Choroid plexus epithelial cell (primary cell): ENCODE measurements at places on chromosomes 12 and 14.

DNA sequence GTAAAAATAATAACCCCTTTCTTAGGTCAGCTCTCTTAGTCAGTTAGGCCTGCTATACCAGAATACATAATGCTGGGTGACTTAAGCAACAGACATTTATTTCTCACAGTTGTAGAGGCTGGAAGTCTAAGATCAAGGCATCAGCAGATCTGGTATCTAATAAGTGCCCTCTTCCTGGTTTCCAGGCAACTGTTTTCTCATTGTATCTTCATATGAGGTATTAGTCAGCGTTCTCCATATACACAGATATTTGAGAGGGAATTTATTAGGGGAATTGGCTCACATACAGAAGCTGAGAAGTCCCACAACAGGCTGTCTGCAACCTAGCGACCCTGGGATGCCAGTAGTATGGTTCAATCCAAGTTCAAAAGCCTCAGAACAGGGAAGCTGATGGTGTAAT, 896.0 kb downstream of the GALC start:
- no peak for DNase-seq

DNA sequence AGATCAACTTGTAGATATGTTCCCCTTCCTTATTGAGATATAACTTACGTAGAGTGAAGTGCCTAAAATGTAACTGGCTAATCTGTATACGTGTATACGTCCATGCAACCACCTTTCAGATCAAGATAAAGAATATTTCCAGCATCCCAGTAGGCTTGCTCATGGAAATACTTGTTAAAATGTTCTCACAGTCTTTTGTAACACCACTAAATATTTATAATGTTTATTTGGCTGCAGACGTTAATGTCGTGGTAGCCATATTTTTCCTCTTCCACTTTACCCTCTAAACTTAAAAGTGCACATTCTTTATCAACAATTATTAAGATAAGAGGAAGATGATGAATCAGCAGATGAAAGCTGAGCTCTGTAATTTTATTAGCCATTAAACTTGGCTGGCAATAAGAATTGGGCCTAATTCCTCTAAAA, 447.4 kb downstream of the AEBP2 start:
- DNase-seq, result peak; percentile 15

DNA sequence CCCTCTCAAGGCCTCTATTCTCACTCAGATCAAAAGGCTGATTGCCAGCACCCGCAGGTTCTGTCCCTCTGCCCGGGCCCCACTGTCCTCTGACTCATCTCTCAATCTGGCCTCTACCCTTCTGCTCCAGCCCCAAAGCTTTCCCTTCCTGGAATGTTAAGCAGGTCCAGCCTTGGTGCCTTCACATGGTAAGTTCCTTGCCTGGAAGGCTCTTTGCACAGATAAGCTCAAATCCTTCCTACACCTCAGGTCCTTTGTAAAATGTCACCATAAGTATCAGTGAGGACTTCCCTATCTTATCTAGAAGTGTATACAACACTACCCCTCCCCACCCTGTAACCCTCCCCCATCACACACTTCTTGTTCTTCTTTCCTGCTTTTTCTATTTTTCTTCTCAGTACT, 22.2 kb downstream of the LPCAT3 start:
- DNase-seq, result peak; percentile 60

- DNase-seq, result peak; percentile 44
Observed at GRCh38 chr12:62679608-62680007, 213.0 kb downstream of the MON2 start.

- peak; percentile 95 for DNase-seq
Observed at GRCh38 chr12:103924761-103925641, 5.2 kb upstream of the HSP90B1 start.

- DNase-seq, result no peak
Observed at GRCh38 chr12:51311389-51311788, 12.6 kb downstream of the BIN2 start.

DNA sequence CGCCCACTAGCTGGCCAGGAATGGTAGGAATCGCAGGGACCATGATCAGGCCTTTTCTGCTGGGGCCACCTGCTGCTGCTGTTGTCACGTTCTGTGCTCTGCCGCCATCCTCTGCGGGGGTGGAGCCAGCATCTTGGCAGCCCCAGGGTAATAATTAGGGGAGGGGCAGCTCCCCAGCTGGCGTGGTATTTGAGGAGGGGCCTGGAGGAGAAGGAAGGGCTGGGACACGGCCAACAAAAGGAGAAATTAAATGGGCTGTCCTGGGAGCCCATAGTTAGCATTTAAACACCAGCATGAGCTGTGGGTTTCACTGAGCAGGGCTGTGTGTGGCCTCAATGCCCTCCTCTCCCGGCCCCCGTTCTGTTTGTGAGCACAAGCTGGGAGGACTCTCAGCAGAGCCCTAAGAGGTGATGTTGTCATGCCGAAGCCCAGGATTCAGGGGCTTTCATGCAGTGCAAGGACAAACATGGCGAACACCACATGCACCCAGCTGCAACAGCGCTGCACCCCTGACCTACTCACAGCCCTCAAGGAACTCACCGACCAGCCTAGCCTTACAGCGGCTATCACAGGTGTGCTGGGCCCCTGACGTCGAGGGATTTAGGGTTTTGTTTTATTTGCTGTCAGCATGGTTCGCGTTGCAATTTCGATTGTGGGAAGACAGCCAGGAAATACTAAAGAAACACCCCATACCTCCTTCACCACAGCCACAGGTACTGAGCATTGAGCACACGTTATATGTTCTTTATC, 324.3 kb downstream of the CACNA1C start:
- no peak for DNase-seq

DNA sequence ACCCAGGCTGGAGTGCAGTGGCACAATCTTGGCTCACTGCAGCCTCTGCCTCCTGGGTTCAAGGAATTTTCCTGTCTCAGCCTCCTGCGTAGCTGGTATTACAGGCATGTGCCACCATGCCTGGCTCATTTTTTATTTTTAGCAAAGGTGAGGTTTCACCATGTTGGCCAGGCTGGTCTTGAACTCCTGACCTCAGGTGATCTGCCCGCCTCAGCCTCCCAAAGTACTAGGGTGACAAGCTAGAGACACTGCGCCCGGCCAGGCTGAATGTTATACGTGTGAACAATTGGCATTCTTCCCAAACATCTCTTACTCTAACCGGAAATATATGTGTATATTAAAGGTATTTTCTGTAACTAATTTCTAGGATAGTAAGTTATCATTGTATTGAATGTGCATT, 13.2 kb upstream of the LIMA1 start:
- no peak for DNase-seq
